ENCODE measurements at places on chromosomes 13 and 19. TPM values are rescaled to one million over a fixed set of nuclear protein-coding genes. Genes with fewer than 3 reads are reported as not detected.

DNA sequence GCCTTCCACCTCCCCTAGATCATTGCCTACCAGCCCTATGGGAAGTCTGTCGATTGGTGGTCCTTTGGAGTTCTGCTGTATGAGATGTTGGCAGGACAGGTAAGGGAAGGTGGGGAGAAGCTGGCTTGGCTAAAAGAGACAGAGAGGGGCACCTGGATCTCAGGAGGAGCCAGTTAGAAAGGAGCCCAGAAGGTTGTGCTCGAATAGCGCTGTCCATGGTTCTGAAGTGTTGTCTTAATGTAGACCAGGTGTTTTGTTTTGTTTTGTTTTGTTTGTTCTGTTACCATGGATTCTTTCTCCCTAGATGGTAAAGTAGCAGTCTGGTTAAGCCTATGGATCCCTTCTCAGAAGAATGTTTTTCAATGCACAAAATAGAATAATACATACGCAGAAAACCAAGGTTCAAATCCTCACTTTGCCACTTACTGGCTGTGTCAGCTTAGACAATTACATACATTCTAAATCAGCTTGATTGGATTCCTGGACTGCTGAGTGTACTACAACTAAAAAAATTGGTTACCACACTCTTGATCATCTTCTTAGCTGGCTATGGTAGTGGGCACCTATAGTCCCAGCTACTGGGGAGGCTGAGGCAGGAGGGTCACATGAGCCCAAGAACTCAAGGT is 5.9 kb upstream of the CACNG7 start:
- peak; percentile 57 for DNase-seq
- H3K27ac ChIP-seq: no peak overlapping the region
- H3K27me3 ChIP-seq: peaks cover 14% of the 10 kb centered on the region
- H3K4me3 ChIP-seq: no peak overlapping the region
- H3K4me1 ChIP-seq: peaks cover 8% of the 10 kb centered on the region
- no peaks in the 10 kb centered on the region for H3K36me3 ChIP-seq

GRCh38 chr13:29436721-29437280 is 158.7 kb downstream of the SLC7A1 start:
- DNase-seq: no peak
- H3K4me3 ChIP-seq: no peak overlapping the region
- no peaks in the 10 kb centered on the region for H3K4me1 ChIP-seq
- no peaks in the 10 kb centered on the region for H3K36me3 ChIP-seq
- H3K27ac ChIP-seq: no peak overlapping the region

Gene SOHLH2
- not detected for total RNA-seq

DNA sequence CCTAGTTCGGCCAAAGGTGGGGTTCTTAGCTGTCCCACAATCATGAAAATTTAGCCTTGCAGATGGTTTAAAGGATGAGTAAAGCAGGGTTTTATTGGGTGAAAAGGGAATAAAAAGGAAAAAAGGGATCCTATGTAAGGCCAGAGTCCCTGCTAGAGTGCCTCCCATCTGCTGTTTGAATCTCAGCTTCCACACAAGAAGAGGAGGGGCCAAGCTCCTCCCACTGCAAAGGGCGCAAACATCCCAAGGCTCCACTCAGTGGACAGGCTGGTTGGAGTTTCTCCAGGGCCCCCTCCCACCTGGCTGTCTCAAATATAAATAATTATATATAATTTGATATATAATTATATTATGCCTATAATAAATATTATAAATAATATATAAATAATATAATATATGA is 1272.1 kb upstream of the PCDH20 start:
- no peak overlapping the region for H3K27ac ChIP-seq
- no peak overlapping the region for H3K4me3 ChIP-seq
- no peaks in the 10 kb centered on the region for H3K27me3 ChIP-seq
- no peaks in the 10 kb centered on the region for H3K4me1 ChIP-seq
- no peaks in the 10 kb centered on the region for H3K36me3 ChIP-seq

Gene ADPRHL1
- total RNA-seq: 1.3 TPM

Gene LINGO3
- 0.75 TPM for total RNA-seq

Gene SIGLECL1
- total RNA-seq: not detected

DNA sequence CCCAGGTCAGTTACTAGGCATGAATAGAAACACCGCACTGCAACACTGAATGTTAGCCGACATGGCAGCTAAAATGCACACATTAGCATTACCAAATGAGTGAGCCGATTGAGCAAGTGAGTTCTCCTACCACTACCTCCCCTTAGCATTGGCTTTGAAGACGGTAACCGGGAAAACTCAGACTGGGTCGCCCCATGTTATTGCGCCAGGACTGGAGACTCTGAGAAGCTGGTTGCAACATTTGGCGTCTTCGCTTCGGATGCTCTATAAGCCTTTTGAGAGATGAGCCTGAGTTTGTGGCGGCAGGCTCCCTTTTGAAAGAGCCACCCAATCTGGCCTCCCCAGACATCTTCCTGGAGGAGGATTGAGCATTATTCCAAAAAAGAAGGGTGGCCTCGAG is 68.5 kb upstream of the POMP start:
- H3K4me3 ChIP-seq: no peak overlapping the region
- H3K4me1 ChIP-seq: no peaks in the 10 kb centered on the region
- no peak for DNase-seq
- H3K27ac ChIP-seq: no peak overlapping the region

DNA sequence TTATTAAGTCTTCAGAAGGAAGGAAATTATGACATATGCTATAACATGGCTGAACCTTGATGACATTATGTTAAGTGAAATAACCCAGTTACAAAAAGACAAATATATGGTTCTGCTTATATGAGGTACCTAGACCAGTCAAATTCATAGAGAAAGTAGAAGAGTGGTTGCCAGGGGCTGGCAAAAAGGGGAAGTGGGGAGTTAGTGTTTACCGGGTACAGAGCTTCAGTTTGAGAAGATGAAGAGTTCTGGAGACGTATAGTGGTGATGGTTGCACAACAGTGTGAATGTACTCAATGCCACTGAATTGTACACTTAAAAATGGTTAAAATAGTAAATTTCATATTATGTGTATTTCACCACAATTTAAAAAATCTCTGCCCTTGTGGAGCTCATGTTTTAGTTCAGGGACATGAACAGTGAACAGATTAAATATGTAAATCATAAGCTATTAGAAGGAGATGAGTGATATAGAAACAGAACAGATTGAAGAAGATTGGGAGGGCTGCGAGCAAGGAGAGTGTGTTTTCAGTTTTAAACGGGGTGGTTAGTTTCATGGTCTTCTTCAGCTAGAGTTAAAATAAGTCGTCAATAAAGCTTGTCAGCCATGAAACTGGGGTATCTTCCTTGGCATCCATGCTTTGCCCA is 355.2 kb downstream of the KCNRG start:
- H3K4me1 ChIP-seq: peaks cover 22% of the 10 kb centered on the region
- no peak for DNase-seq
- no peaks in the 10 kb centered on the region for H3K36me3 ChIP-seq
- no peak overlapping the region for H3K27ac ChIP-seq
- no peak overlapping the region for H3K4me3 ChIP-seq
